ENCODE measurements at places on chromosomes 7 and 10.
A peak's percentile ranks its signal among the peaks of the same experiment; 100 is the strongest.

- no peak overlapping the region for H3K27ac ChIP-seq
- H3K27me3 ChIP-seq, result no peaks in the 10 kb centered on the region
- no peaks in the 10 kb centered on the region for H3K36me3 ChIP-seq
- no peak overlapping the region for H3K4me3 ChIP-seq
- no peak for DNase-seq
- no peaks in the 10 kb centered on the region for H3K4me1 ChIP-seq
These were observed 72.9 kb upstream of the GPR22 start for GRCh38 chr7:107396990-107397389.

GRCh38 chr10:930625-931325 is 730 bp downstream of the LARP4B start:
- peak; percentile 30 for DNase-seq
- H3K27ac ChIP-seq, result peak overlapping the region; percentile 89
- H3K27me3 ChIP-seq, result no peaks in the 10 kb centered on the region
- H3K4me1 ChIP-seq, result peaks cover 9% of the 10 kb centered on the region
- H3K4me3 ChIP-seq, result peak overlapping the region; percentile 85

DNA sequence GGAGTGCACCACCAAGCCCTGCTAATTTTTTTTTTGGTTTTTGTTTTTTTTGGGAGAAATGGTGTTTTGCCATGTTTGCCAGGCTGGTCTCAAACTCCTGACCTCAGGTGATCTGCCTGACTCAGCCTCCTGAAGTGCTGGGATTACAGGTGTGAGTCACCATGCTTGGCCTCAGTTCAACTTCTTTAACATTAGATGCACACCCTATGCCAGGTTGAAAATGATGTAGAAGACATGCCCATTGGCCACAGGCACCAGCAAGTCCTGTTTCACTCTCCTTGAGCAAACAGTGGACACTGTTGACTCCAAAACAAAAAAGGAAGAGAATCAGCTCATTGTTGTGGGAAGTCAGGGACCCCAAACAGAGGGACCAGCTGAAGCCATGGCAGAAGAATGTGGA is 1205.3 kb downstream of the REEP3 start:
- H3K27ac ChIP-seq, result no peak overlapping the region
- no peaks in the 10 kb centered on the region for H3K4me1 ChIP-seq
- H3K4me3 ChIP-seq, result no peak overlapping the region
- H3K27me3 ChIP-seq, result no peaks in the 10 kb centered on the region

GRCh38 chr10:112336556-112337201 is 37.2 kb upstream of the ACSL5 start:
- no peak overlapping the region for H3K4me3 ChIP-seq
- no peak overlapping the region for H3K27ac ChIP-seq
- no peaks in the 10 kb centered on the region for H3K36me3 ChIP-seq
- no peaks in the 10 kb centered on the region for H3K4me1 ChIP-seq
- DNase-seq, result no peak
- no peaks in the 10 kb centered on the region for H3K27me3 ChIP-seq

GRCh38 chr10:80416479-80417098 is 8.2 kb downstream of the PRXL2A start:
- DNase-seq, result peak; percentile 84
- no peaks in the 10 kb centered on the region for H3K27me3 ChIP-seq
- no peak overlapping the region for H3K27ac ChIP-seq
- peaks cover 21% of the 10 kb centered on the region for H3K4me1 ChIP-seq

DNA sequence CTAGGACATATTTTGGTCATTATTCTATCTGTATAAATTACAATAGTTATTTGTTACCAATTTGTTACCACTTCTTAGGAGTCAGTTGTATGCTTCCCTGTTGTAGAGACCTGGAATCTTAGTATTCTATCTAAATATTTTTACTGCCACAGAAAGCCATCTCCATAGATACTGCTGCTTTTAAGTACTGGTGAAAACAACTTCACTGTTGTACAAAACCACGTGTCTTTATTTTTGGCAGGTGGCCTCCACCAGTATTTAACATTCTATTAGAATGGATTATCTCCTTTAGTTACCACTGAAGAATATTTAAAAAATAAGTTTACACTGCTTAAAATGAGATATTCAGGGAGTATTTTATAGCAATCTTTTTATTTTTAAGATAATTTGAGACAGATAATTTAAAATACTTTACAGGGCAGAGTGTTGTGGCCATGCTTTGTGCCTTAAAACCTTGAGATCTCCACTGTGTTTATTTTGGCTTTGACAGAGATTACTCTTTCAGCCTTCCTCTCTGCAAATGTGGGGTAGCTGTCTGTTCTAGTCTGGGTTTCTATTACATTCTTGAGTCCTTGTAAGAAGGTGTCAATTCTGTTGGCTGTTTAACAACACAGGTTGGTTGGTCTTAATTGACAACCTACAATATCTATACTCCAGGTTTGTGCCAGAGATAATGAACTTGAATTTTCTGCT is 185.6 kb downstream of the LRRC4 start:
- H3K36me3 ChIP-seq, result no peaks in the 10 kb centered on the region
- no peaks in the 10 kb centered on the region for H3K27me3 ChIP-seq
- H3K4me3 ChIP-seq, result no peak overlapping the region

- no peaks in the 10 kb centered on the region for H3K27me3 ChIP-seq
- no peak overlapping the region for H3K27ac ChIP-seq
- no peaks in the 10 kb centered on the region for H3K36me3 ChIP-seq
These were observed 204.9 kb upstream of the NPSR1 start for GRCh38 chr7:34453150-34453549.

DNA sequence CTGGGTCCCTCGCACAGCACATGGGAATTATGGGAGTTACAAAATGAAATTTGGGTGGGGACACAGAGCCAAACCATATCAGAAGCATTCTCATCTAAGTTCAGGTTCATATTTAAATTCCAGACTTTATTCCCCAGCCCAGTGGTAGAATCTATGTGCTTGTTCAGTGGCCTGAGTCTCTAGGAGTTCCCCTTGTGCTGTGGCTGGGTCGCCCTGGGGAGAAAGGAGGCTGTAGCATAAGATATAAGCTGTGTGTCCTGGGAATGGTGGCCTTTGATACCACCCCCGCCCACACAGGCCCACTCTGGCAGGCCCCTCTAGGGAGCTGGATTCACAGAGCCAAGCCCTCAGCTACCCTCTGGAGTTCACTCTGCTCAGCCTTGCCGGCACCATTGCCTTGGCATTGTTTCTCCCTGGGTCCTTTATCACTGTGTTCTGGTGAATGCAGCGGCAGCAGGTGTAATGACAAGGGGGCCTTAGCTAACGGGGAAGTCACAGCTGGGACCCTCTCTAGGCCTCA is 64.2 kb downstream of the MINDY4 start:
- no peak overlapping the region for H3K4me3 ChIP-seq
- H3K36me3 ChIP-seq, result no peaks in the 10 kb centered on the region
- no peaks in the 10 kb centered on the region for H3K27me3 ChIP-seq
- H3K27ac ChIP-seq, result no peak overlapping the region

- H3K36me3 ChIP-seq, result no peaks in the 10 kb centered on the region
- no peak overlapping the region for H3K27ac ChIP-seq
- H3K4me1 ChIP-seq, result peaks cover 3% of the 10 kb centered on the region
These were observed 34.2 kb downstream of the PUS7 start for GRCh38 chr7:105487579-105488571.

GRCh38 chr10:15349112-15349511 is 22.0 kb downstream of the FAM171A1 start:
- DNase-seq, result no peak
- H3K27ac ChIP-seq, result no peak overlapping the region
- H3K4me3 ChIP-seq, result peak overlapping the region; percentile 12
- H3K4me1 ChIP-seq, result peaks cover 9% of the 10 kb centered on the region
- no peaks in the 10 kb centered on the region for H3K36me3 ChIP-seq

- H3K4me1 ChIP-seq, result peaks cover 2% of the 10 kb centered on the region
- H3K27me3 ChIP-seq, result no peaks in the 10 kb centered on the region
- no peak for DNase-seq
- no peaks in the 10 kb centered on the region for H3K36me3 ChIP-seq
These were observed 127.9 kb upstream of the SEM1 start for GRCh38 chr7:96837593-96837992.

DNA sequence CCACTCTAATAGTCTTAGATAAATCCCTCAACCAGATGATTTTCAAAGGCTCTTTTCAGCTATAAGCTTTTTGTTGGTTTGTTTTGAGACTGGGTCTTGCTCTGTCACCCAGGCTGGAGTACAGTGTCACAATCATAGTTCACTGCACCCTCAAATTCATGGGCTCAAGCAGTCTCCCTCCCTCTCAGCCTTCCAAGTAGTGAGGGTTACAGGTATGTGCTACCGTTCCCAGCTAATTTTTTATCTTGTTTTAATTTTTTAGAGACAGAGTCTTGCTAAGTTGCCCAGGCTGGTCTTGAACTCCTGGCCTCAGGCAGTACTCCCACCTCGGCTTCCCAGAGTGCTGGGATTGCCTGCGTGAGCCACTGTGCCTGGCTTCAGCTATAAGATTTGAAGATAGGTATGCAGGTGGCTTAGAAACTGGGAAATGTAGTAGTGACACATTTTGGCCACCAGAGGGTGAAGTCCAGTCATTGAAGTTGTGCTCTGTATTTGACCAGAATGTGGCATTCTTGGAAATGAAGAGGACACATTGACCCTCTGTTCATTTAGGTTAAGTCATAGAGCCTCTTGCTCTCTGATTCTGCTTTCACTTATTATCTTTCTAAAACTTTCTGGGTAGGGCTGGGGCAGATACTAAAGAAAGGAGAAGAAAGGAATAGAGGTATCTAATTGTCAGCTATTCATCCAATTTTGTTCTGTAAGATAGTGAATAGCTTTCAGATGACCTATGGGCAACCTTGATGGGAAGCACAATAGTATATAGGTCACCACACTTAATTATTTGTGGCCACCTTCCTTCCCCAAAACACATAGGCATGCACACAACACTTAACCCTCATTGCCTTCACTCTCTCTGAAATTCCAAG is 36.0 kb downstream of the R3HCC1L start:
- H3K36me3 ChIP-seq, result no peaks in the 10 kb centered on the region
- H3K27ac ChIP-seq, result no peak overlapping the region
- H3K4me1 ChIP-seq, result peaks cover 1% of the 10 kb centered on the region
- H3K27me3 ChIP-seq, result no peaks in the 10 kb centered on the region
- no peak overlapping the region for H3K4me3 ChIP-seq
- no peak for DNase-seq

DNA sequence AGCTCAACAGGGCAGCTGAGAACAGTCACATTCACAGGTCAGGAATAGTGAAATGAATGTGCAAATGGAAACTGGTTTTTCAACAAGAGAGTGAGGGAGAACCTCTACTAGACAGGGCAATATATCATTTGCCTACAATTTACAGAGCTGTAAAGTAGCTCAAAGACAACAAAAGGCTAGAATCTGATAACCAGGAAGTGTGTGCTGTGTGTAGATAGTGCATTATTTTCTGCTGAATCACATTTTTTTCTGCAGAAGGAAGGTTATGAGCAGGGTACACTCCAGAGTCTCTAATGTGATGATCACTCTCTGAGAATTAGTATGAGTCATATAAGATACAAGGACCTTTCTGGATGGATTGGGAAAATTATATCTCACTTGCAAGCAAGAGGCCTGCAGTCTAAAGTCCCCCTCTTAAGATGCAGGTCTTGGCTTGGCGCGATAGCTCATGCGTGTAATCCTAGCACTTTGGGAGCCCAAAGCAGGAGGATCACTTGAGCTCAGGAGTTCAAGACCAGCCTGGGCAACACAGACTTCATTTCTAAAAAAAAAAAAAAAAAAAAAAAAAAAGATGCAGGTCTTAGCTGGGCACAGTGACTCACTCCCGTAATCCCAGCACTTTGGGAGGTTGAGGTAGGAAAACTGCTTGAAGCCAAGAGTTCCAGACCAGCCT is 59.9 kb upstream of the COBL start:
- H3K27me3 ChIP-seq, result no peaks in the 10 kb centered on the region
- H3K27ac ChIP-seq, result no peak overlapping the region
- DNase-seq, result no peak
- no peaks in the 10 kb centered on the region for H3K4me1 ChIP-seq
- no peak overlapping the region for H3K4me3 ChIP-seq

- H3K4me1 ChIP-seq, result no peaks in the 10 kb centered on the region
- H3K36me3 ChIP-seq, result no peaks in the 10 kb centered on the region
- DNase-seq, result no peak
- no peak overlapping the region for H3K4me3 ChIP-seq
- no peaks in the 10 kb centered on the region for H3K27me3 ChIP-seq
These were observed 156.7 kb upstream of the PFKP start for GRCh38 chr10:2910656-2911055.

- no peaks in the 10 kb centered on the region for H3K36me3 ChIP-seq
- no peaks in the 10 kb centered on the region for H3K27me3 ChIP-seq
- no peak for DNase-seq
These were observed 1.1 kb downstream of the WDFY4 start for GRCh38 chr10:48685731-48686130.

DNA sequence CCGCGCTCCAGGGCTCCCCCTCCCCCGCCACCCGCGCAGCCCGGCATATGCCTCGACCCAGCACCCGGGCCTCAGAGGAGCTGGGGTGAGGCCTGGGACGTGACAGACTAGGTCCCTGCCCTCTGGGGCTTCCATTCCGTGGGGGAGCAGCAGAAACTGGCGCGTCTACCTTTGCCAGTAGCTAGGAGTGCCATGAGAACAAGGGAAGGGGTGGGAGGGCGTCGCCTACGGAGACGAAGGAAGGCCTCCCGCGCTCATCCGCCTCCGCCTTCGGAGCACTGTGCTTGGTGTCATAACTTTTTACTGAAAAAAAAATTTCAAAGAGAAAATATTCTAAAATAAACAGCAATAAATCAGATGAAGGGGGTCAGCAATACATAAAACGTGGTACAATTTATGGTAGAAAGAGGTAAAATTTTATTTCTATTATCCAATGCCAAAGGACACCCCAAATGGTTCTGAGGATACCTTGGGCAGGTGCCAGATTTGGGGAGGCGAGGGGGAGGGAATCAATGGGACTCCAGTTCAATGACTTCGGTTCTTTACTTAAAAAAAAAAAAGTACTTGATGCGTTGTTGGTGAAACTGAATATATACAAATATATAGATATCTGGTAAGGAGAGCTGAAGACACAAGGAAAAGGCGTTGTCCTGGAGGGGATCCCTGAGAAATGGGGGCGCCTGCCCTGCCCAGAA is 35.1 kb upstream of the GRID1 start:
- no peaks in the 10 kb centered on the region for H3K36me3 ChIP-seq
- peak; percentile 23 for DNase-seq
- H3K4me3 ChIP-seq, result peak overlapping the region; percentile 63
- H3K4me1 ChIP-seq, result peaks cover 10% of the 10 kb centered on the region

- no peak overlapping the region for H3K4me3 ChIP-seq
- no peak overlapping the region for H3K27ac ChIP-seq
- no peak for DNase-seq
- H3K4me1 ChIP-seq, result no peaks in the 10 kb centered on the region
These were observed 11.4 kb downstream of the IRF5 start for GRCh38 chr7:128948976-128949760.
